ENCODE measurements at places on chromosomes 3 and 15.

GRCh38 chr3:123019161-123019560 lies 8.4 kb downstream of the SEMA5B start:
- DNase-seq = no peak

GRCh38 chr3:188869628-188870027 lies 302.1 kb upstream of the TPRG1 start:
- no peak for DNase-seq

DNA sequence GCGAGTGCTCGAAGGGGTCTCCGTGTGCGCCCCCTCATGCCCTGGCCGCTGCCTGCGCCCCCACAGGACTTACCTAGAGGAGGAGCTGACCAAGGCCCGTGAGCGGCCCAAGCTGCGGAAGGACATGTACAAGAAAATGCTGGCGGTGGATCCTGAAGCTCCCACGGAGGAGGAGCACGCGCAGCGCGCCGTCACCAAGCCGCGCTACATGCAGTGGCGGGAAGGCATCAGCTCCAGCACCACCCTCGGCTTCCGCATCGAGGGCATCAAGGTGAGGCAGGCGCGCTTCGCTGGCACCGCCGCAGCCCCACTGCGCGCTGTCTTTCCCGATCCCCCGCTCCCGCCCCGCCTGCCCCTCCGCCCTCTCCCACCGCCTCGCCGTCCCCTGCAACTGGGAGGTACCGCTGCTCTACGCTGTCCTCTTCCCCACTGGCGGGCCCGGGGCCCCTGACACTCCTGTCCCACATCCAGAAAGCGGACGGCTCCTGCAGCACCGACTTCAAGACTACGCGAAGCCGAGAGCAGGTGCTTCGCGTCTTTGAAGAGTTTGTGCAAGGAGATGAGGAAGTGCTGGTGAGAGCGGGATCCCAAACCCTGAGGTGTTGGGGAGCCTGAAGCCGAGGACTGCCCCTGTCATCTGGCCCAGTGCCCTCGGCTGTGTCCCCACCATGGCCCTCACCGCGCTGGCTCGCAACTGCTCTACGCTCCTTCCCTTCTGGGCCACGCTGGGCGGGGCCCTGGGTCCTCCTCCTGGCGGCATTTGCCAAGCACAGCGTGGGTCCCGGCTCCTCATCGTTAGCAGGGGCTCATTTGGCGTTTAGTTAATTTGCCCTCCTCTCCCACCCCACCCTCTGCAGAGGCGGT lies 8.5 kb downstream of the ITPKA start:
- no peak for DNase-seq

DNA sequence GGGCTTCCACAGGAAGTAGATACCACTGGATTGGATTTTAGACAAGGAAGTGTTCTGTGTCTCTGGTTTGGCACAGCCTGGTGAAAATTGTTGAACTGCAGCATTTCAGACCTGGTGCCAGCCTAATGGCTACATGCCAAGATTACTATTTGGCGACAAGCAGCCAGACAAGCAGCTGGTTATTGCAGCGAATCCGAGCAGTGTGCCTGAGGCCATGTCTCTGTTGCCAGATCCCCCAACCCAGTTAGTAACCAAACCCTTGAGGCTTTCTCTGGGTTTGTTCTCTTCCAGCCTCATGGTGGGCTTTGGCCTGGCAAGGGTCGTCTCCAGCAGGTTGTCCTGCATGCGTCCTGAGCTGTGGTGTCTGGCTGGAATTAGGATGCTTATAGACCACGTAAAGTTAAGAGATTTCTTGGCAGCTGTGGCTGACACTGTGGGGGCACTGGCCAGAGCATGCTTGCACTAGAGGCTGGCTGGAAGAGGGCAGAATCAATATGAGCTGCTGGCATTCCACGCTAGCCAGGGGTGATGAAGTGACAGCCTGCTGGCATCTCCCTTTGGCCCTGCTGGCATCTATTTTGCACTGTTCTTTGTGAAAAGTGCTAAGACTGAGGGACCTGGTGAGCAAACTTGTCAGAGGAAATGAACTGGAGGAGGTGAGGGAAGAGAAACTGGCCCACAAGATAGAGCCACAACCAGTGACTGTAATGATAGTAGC lies 172.6 kb downstream of the RBMS3 start:
- DNase-seq = no peak

- DNase-seq = no peak
These were observed 699.6 kb downstream of the MCTP2 start for GRCh38 chr15:94930960-94931359.

DNA sequence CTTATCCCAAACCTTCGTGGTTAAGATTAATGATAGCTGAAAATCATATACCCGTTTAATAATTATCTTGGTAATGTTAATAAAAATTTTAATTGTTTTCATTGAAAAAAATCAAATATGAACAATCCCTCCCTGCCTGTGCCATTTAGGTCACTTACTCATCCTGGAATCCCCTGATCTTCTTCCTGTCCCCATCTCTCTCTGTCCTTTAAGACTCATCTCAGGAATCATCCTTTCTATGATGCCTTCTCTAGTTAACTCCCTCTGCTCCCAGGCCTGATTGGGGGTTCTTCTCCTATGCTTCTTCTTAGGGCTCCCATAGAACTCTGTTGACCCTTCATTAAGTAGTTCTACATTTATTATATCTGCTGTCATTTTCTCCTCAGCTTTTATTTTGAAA lies 91.6 kb downstream of the MBNL1 start:
- DNase-seq = no peak

- DNase-seq = no peak
These were observed at the start of gene IGSF10 for GRCh38 chr3:151460774-151461450. IGSF10 (minus strand) TSS chr3:151461061; CDS start chr3:151458709, 2,352 bp downstream.

GRCh38 chr3:132261506-132261905 lies 55.7 kb upstream of the ACP3 start:
- DNase-seq = no peak

DNA sequence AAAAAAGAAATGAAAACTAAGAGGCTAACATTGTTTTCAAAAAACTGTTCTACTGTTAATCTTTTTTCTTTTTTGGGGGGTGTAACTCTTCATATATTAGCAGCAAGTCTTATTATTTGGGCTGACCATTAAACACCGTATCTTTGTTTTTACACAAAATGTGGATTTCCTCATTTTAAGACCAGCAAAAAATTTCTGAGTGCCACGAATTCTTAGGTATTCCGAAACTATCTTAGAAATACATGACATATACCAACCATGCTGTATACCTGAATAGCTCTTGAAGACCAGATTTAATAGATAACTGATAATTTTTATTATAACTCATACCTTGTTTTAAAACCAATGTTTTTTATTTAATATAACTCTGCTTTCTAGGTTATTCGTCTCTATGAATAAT lies 620 bp upstream of the TTC23 start:
- DNase-seq = no peak
